ENCODE measurements at places on chromosomes 6 and 20.
A peak's percentile ranks its signal among the peaks of the same experiment; 100 is the strongest.

DNA sequence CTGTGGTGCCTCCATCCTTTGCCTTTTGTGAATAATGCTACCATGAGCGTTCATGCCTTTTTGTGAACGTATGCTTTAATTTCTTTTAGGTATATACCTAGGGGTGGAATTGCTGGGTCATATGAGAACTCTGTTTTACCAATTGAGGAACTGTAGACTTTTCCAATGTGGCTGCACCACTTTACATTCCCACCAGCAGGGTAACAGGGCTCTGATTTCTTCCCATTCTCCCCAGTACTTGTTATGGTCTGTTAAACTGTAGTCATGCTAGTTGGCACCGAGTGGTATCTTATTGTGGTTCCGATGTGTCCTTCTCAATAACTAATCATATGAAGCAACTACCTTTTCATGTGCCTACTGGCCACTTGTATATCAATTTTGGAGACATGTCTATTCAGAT is 312.1 kb downstream of the GMDS start:
- DNase-seq: no peak

DNA sequence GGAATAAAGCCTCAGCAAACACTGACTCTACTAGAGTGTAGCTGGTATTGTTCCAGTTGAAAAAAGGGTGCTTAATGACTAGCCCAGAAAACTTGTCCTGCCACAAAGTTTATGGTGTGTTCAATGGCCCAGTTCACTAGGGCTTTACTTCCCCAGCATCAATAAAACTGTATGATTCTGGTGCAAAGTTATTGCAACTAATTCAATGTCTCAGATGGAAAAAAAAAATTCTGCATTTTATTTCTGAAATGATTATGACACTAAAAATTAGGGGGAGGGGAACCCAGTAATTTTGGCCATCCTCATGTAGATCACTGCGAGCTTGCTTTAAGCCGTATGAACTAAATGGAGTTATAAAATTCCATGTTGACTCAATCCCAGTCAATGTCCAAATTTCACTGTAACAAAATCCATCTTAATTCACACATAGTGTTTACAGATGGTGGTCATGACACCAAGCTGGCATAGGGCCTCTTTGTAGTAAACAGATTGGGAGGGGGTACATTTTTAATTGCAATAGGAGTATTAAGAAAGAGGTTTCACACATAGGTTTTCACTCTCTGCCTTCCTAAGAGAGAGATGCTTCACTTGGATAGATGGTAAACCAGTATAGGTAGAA is 41.2 kb downstream of the PTPRK start:
- DNase-seq: no peak

GRCh38 chr20:24960302-24960801 is 11.3 kb downstream of the CST7 start:
- DNase-seq: no peak

GRCh38 chr6:135251498-135252441 is 70.7 kb downstream of the MYB start:
- DNase-seq: no peak

GRCh38 chr6:45433533-45434380 is 56.0 kb upstream of the SUPT3H start:
- DNase-seq: no peak

DNA sequence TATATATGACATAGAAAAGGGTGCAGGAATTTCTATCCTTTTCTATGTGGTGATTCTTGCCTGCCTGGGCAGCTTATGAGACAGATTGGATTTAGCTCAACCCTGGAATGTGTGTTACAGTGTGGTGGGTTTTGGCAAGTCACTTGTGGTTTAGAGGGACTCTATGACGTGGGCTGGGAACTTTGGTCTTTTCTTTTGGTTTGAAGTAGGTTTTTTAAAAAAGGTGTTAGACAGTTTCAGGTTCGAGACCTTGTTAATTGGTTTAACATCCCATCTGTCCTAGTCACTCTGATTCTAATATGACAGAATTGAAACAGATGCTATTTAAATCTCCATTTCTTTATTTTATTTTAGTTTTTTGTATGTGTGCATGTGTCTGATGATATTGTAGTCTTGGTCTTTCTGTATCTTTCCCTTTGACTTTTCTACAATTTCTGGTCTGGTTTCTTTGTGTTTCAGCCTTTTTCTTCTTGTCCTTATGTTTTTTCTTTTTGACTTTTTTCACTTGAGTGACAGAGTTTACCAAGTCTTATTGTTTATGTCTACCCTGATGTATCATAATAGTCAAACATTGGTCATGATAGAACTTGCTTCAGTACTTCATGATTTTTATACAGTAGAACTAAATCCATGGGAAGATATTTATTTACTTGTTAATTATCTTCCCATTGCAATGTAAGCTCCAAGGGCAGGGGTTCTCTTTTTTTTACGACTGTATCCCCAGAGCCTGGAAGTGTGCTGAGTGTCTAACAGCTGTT is 174.3 kb downstream of the CDKAL1 start:
- no peak for DNase-seq

GRCh38 chr6:47084610-47085009 is 42.5 kb upstream of the ADGRF1 start:
- DNase-seq: no peak

GRCh38 chr6:135085700-135086413 is 31.2 kb upstream of the HBS1L start:
- DNase-seq: no peak

DNA sequence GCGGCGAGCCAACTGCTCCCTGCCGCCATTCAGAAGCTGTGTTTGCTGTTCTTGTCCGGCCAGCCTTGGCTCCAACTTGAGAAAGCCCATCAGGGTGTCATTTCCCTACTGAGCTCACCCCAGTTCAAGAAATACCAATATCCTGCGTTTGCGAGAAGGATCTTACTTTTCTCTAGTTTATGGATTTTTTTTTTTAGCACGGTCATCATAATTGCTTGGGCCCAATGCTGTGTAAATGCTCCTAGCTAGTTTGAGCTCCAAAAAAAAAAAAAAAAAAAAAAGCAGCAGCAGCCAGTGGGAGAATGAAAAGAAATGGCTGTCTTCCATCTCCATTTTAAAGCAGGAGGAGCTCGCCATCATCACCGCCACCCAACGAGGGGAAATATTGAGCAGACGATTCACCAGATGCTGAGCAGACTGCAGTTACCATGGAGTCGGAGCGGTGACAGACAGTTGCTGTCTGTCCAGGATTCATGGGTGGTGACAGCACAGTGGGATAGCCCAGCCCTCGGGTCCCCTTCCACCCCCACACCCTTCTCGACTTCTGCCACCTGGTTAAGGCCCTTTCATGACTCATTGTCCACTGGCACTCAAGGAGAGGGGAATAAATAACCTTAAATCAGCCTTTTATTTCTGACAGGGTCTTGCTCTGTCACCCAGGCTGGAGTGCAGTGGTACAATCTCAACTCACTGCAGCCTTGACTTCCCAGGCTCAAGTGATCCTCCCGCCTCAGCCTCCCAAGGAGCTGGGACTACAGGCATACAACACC is 132.4 kb upstream of the SNX9 start:
- DNase-seq: no peak

DNA sequence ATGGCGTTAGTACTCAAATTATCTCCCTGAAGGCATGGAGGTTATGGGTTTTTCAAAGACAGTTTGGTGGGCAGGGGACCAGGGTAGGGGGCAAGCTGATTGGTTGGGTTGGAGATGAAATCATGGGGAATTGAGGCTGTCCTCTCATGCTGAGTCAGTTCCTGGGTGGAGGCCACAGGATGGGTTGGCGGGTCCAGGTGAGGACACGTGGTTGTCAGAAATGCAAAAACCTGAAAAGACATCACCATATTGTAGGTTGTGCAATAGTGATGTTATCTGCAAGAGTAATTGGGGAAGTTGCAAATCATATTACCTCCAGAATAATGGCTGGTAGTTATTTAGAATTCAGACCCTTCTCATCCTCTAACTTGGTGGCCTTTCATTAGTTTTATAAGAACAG is 30.1 kb downstream of the GPX6 start:
- no peak for DNase-seq

GRCh38 chr6:113855500-113856374 is 1.4 kb upstream of the MARCKS start:
- peak; percentile 50 for DNase-seq

DNA sequence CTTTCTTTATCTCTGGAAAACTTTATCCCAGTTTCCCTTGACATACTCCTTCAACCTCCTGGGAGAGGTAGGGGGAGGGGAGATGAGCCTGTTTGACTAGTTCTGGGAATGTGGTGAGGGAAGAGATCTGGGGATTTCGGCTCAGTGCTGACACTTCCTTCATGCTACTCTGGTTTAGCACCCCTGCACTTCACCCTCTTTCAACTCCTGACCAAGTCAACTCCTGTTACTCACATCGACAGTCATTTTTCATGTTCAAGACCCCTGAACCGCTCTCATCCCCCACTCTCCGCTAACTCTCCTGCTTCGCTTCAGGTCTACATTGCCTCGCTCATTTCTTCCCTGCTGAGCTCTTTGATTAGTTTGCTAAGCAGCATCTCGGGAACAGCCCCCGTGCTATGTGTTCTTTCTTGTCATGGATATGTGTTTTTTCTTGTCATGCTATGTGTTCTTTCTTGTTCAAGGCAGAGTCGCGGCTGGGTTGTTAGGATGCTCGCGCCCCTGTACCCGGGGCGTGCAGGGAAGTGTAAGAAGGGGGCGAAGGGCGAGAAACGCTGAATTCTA is 16.6 kb upstream of the TRIM27 start:
- DNase-seq: peak; percentile 54

DNA sequence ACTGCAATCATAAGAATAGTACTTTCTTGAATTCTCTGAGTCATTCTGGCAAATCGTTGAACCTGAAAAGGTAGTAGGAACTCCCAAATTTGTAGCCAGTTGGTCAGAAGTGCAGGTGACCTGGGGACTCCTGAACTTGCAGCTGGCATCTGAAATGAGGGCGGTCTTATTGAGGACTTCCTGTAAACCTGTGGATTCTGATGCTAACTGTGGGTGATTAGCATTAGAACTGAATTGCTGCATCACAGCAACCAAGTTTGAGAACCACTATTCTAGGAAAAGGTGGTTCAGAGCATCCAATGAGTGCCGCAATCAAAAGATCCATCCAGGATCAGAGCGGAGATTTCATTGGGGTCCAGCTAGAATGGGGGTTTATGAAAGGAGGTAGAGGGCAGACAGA is 50.2 kb upstream of the UTRN start:
- DNase-seq: no peak

DNA sequence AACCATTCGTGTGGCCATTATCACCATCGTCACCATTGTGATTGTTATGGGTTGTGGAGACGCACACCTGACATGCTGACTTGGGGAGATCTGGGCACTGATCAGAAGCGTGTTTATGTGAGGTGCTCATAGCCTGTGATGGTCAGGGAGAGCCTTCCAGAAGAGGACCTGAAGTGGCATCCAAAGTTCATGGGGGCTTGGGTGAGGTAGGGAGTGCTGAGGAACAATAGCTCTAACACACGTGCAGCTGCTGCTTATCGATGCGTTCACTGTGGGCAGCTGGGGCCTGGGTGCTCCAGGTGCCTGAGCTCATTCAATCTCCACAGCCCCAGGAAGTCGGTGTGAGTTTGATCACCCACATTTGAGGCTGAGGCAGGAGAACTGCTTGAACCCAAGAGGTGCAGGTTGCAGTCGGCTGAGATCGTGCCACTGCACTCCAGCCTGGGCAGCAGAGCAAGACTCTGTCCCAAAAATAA is 227.3 kb downstream of the PREX1 start:
- DNase-seq: no peak

DNA sequence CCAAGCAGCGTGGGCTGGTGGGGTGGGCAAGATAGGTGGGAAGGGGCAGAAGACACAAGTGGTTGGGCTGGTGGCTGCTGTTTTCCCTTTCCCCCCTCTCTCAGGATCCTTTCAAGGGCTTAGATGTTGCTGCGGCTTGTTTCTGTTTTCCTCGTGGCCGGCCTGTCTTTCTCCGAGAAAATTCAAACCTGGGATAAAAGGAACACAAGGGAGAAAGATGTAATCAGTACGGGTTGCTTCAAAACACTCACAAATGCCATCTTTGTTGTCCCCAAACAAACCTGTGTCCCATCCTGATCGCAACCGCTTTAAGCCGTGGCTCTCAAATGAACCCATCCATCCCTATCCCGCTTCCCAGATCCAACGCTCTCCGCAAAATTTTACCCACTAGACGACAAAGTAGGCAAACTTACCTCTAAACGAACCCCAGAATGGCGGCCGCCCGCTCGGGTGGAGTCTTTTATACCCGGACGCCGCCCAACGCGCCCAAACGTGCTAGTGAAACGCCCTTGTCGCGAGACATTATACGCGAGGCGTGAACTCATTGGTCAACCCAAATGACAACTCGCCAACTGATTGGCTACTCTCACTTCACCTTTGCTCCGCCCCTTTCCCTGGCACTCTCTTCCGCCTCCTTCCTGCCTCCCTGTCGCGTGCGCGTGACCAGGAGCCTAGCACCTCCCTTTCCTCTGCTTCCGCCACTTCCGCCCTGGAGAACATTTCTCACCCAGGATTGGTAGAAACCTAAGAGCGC is at the start of gene PPP1R10:
Gene PPP1R10, minus strand, starts transcription at position 433 of the 754 bp plus-strand sequence. CDS start 7,299 bp downstream, outside the sequence.
- peak; percentile 98 for DNase-seq

DNA sequence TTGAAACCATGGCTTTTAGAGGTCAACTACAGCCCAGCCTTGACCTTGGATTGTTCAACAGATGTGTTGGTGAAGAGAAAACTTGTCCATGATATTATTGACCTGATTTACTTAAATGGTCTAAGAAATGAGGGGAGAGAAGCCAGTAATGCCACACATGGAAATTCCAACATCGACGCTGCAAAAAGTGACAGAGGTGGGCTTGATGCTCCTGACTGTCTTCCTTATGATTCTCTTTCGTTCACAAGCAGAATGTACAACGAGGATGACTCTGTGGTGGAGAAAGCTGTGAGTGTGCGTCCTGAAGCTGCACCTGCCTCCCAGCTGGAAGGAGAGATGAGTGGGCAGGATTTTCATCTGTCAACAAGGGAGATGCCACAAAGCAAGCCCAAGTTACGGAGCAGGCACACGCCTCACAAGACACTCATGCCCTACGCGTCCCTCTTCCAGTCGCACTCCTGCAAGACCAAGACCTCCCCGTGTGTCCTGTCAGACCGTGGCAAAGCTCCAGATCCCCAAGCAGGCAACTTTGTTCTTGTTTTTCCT is 16.2 kb downstream of the TTLL2 start:
- DNase-seq: no peak

DNA sequence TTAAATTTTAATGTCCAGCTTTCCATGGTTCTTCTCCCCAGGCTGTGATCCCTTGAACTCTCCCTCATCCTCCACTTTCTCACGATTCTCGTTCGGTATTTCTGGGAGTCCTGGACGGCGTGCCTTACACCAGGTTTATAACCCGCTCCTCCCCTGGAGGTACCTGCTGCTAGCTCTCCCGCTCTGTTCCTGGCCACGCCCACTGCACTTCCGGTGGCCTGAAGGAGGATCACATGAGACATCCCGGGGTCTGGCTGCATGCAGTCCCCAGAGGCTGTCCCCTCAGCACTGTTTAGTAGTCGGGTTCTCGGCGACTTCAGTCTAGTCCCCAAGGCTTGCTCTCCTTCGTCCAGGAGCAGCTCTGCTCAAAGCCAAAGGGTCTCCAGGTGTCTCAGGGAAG is 28.4 kb upstream of the GCLC start:
- DNase-seq: no peak

DNA sequence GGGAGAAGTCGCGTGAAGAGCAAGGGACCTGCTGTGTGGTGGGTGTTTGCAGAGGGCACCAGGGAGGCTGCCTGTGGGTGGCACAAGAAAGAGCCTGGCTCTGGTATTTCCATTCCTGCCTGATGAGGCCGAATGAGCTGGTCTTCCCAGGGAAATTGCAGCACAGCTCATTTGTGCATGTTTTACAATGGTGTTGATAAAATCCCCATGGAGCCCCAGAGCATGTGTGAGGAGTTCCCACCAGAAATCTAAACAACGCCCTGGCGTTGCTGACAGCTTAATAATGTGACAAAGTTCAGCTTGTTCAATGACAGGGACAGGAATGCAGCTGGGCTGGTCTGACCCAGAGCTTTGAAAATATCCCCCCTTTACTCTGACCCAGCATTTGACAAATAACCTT is 135.5 kb downstream of the CLIC5 start:
- DNase-seq: no peak

GRCh38 chr6:150767571-150768018 is 97.9 kb upstream of the MTHFD1L start:
- no peak for DNase-seq

Data from substantia nigra (tissue), 51 donors.